Occipital lobe (tissue), 3 donors: ENCODE measurements at places on chromosomes 7 and 10. TPM values are rescaled to one million over a fixed set of nuclear protein-coding genes. Genes with fewer than 3 reads are reported as not detected.

DNA sequence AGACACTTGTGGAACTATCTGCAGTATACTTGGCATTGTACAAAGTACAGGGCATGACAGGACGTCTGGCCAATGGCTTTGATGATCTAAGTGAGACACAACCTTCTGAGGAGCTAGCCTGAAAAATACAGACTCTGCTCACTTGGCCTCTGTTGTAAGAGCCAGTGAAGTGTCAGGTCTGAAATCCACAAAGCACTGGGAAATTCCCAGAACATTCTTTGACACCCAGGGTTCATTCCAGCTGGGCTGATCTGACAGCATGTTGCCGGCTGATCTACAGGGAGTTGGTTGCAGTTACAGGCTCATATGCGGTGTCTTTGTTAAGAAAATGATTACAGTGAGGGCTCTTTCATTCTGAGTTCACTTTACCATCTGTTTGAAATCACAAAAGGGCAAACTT, 354.6 kb downstream of the PHF14 start:
- DNase-seq, result no peak

DNA sequence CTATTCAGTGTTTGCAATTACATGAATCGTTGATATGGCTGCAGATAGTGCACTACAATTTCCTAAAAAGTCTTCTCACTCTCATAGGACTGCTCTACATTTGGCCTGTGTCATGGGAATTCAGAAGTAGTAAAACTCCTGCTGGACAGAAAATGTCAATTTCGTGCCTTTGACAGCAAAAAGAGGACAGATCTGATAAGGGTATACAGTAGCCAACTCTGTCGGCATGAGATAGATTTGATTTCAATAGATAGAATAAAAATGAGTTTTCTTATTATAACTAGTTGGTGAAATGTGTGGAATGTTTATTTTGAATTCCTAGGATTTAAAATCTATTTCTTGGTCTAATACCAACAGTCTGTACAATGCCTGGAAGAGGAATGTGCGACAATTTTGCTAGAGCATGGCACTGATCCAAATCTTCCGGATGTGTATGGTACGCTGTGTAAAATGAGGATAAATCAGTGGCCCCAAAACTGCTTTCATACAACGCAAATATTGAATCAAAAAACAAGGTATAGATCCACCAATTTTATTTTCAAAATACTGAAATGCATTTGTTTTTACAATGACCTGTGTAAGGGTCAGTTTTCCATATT, 133.5 kb upstream of the CDK13 start:
- no peak for DNase-seq

OR6B1 gene
- total RNA-seq, result not detected

DNA sequence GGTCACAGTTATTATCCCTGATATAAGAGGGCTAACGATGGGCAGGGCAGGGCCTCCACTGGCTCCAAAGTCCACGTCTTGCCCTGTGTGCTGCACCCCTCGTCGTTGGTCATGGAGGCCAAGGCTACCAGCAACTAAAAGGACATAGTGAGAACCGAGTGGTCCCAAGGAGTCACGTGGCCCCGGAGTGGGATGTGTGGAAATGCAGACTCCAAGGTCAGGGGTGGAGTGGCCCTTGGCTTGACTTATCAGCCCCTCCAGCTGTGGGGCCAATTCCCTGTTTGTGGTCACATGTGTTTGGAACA, 30.7 kb downstream of the BTBD16 start:
- DNase-seq, result no peak

DNA sequence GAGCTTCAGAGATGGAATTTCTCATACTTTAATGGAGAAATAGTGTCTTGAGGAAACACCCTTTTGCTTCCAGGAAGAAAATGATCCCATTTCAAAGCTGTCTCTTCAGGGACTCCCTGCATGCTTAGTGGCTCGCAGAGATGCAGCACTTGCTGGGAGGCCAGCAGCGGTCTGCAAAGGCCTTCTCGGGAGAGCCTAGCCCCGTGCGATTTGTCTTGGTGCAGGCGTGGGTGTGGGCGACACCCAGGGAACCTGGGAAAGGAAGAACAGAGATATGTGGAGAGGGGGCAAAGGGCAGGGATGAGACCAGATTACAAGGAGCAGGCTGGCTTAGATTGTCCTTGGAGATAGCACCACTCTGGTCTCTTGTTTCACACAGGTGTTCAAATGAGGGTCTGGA, 352.3 kb upstream of the PODXL start:
- DNase-seq, result no peak

DNA sequence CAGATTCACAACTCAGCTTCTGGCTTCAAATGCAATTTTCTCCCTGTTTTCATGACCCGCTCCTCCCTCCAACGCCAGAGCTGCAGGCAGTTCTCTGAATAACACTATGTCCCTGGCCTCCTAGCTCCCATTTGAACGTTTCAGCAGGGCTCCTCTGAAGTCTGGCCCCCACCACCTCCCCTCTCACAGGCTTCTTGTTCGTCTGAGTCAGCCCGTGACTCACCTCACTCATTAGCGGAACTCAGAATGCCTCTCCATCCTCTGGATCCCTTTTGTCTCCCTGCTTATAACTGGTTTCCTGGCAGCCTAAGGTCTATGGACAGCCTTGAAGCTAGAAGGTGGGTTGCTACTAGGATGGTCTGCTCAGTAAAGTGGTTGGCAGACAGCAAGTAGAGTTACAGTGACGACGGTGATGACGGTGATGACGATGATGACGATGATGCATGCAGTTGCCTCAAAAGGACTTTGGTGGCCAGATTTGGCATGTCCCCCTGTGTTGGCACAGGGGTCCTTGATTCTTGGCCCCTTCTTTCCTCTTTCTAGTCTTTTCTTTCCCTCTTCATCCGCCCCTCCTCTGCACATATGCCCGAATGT, 83.3 kb upstream of the MKLN1 start:
- peak; percentile 62 for DNase-seq

GRCh38 chr10:44192435-44192834, 192.5 kb downstream of the CXCL12 start:
- no peak for DNase-seq

DNA sequence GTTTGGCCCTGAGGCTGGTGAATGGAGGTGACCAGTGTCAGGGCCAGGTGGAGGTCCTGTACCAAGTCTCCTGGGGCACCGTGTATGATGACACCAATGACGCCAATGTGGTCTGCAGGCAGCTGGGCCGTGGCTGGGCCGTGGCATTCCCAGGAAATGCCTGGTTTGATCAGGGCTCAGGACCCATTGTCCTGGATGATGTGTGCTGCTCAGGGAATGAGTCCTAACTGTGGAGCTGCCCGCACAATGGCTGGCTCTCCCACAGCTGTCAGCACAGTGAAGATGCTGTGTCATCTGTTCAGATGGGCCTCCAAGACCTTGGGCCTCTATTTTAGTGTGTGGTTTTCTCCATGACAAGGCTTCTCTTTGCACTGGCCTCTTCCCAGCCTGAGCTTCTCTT, 64.0 kb downstream of the DMBT1 start:
- no peak for DNase-seq

- no peak for DNase-seq
Observed at GRCh38 chr7:27606270-27607209, 56.1 kb downstream of the HIBADH start.

DNA sequence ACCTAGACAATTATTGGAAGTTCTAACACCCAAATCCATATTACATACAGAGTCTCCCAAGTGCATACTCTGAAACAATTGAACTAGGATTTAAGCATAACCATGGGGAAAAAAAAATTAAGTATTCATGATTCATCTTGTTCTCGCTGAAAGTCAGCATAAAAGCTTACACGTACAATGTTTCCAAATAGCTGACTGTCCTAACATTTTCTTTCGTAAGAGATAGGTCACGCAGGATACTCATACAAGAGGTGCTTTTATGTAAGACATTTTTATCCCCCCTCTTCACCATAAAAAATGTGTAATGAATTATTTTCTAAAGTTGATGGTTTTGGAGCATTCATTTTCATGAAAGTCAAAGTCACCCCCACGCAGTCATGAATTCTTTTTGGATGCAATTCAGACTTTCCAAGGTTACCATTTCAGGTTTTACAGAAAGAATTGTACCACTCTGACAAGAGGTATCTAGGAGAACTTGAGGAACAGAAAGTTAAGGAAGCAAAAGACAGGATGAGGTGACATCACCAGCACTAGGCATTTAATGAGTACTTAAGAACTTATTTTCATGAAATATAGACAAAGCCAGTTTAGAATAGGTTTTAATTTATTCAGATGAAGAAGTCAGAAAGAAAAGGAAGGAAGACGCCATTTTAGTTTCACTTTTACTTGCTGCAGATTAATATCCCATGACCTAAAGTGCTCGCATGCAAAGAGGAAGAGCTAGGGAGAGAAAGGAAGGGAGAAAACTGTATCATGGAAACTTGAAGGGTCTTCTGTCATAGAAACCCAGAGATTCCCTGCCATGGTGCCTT, 55.8 kb downstream of the TMEM26 start:
- no peak for DNase-seq

GRCh38 chr7:96596120-96596826, 113.4 kb downstream of the SEM1 start:
- no peak for DNase-seq

DNA sequence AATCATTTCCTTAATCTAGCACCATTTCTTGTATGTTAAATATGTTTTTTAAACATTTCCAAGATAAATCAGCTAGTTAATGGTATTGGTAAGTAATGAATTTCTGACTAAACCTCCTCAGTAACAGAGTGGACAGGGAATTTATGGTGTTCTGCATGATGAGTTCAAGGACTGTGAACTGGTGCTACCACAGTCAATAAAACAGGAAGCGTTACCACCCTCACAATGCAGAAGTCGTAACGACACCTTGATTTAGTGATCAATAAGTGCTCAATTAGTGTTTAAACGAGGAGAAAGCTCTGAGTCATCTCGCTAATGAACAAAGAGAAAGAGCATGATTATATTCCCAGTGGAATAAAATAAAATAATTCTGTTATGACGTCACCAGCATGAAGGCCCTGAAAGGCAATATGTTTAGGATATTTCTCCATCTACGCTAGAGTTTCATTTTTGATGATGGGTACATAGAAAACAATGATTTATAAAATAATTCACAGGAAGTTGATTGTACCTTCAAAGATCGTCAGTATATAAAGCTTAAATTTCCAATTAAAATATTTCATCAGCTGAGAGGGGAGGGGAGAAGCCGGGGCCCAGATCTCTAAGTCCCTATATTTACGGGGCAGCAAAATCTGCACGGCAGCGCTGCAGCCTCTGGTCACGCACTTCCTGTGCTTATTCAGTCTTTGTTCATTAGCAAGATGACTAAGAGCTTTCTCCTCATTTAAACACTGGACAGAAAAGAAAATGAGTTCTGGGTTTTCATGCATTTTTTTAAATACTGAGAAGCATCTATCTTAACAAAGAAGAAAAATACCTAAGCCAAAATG, 400.5 kb downstream of the PTPRN2 start:
- DNase-seq, result no peak

ACTR3C gene
- total RNA-seq, result 7.3 TPM

SBDS gene
- 52.4 TPM for total RNA-seq

DNA sequence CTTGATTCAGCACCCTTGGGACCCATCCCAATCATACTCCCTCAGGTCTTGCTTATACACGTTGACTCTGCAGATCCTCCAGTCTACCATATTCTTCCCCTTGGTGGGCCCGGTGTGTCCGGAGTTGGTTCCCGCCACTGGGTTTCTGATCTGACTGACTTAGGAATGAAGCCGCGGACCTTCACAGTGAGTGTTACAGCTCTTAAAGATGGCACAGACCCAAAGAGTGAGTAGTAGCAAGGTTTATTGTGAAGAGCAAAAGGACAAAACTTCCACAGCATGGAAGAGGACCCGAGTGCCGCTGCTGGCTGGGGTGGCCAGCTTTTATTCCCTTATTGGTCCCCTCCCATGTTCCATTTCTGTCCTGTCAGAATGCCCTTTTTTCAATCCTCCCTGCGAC, 5.9 kb upstream of the GDF10 start:
- DNase-seq, result no peak
